Activated T-helper 17 cell treated with anti-CD3 and anti-CD28 coated beads, Interleukin-2, amount 50 U/mL, for 72 hours (primary cell): ENCODE measurements at places on chromosomes 6 and 20.

- peak; percentile 91 for ATAC-seq
Observed at GRCh38 chr6:26183581-26184366, 96.5 kb downstream of the HFE start.

GRCh38 chr6:130215526-130215925 is 7.2 kb downstream of the SAMD3 start:
- peak; percentile 78 for ATAC-seq

- peak; percentile 10 for ATAC-seq
Observed at GRCh38 chr6:27838945-27839625, 73.1 kb downstream of the OR2B2 start.

DNA sequence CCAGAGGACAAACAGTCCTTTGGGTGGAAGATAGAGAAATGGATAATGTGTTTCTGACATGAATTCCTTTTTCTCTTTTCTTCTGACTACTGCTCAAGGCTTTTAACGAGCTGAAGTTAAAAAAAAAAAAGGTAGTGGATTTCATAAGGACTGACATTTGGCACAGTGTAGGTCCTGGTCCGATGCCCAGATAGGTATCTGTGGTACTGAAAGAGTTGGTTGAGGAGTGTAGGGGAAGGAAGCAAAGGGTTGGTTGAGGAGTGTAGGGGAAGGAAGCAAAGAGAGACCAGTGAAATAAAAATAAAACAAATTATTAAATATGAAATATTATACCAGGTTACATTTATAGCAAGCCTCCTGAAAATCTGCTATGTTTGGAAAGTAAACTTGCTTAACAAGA is 11.8 kb downstream of the UTRN start:
- no peak for ATAC-seq

DNA sequence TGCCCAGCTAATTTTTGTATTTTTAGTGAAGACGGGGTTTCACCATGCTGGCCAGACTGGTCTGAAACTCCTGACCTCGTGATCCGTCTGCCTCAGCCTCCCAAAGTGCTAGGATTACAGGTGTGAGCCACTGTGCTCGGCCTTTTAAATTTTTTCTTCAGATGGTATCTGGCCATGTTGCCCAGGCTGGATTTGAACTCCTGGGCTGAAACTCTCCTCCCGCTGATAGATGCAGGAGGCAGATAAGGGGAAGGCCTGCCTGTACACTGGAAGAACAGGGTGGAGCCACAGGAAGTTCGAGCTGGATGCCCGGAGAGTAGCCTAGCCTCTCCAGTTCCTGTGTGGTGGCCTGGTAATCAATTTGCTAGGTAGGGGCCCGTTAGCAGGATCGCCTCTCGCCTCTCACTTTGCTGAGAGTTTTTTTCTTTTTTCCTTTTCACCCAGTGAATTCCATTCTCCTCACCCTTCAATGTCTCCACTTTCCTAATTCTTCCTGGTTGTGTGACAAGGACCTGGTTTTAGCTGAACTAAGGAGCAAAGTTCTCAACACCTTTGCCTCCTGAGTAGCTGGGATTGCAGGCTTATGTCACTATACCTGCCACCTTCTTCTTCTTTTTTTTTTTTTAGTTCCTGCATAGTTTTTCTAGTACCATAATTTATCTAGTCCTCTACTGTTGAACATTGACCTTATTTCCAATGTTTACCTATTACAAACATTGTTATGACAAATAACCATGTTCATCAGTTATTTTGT is 19.4 kb upstream of the ITCH start:
- ATAC-seq = no peak

- no peak for ATAC-seq
Observed at GRCh38 chr20:52425701-52426100, 234.1 kb upstream of the ZFP64 start.

GRCh38 chr6:81909981-81910900 is 157.8 kb upstream of the TENT5A start:
- ATAC-seq = no peak

GRCh38 chr20:18058661-18059467 is 1.1 kb upstream of the OVOL2 start:
- no peak for ATAC-seq

- no peak for ATAC-seq
Observed at GRCh38 chr6:35642471-35643161, 46.1 kb downstream of the FKBP5 start.

DNA sequence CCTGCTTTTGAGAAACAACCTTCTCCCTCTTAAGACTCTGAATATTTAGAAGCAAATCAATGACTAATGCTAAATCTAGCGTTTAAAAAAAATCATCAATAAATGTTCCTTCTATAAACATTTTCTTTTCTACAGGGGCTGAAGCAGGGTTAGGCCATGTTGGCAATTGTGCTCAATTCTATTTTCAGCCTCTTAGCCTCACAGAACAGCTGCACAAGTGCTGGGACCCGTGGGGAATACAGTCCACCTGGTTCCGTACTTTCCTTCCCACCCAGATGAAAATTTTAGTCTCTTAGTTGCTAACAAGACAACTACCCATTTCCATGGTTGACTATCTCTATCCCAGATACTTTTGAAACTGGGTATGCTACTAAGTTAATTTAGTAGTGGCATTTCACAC is 138.6 kb downstream of the RPS12 start:
- ATAC-seq = no peak

DNA sequence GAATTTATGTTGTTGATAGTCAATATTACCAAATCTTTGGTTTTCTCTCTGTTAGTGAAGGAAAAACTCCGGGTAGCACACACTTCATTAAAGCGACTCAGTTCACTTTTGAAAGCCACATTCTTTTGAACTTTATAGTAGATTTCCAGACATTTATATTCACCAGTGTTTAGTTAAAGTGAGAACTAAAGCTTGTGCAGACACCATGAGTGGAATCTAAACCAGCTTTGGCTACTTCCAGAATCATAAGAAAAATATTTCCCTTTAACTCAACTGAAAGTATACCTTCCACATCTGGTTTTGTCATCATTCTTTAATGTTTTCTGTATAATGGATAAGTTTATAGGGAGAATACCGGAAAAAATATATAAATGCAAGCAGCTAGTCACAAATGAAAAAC is 92.1 kb upstream of the COL21A1 start:
- ATAC-seq = no peak

DNA sequence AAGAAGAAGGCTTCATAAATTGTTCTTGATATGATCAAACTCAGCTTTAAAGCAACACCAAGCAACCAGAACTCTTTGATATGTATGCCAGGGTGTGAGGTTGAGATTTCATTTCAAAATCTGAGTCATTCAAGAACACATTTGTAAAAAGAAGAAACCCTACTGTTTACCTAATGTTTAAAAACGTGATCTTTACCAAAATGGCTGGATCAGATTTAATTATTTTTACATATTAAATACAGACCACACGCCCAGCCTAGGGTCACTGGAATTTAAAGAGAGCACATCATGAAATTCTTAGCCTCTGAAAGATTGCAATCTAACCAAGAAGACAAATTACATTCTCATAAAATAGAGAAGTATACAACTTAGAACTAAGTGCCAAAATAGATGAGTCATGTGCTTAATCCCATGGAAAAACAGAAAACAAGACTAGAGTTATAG is 206.8 kb upstream of the SMLR1 start:
- peak; percentile 48 for ATAC-seq
